ENCODE measurements at places on chromosomes 7 and 10.

- DNase-seq = no peak
These were observed 64.8 kb downstream of the OAT start for GRCh38 chr10:124353896-124354295.

DNA sequence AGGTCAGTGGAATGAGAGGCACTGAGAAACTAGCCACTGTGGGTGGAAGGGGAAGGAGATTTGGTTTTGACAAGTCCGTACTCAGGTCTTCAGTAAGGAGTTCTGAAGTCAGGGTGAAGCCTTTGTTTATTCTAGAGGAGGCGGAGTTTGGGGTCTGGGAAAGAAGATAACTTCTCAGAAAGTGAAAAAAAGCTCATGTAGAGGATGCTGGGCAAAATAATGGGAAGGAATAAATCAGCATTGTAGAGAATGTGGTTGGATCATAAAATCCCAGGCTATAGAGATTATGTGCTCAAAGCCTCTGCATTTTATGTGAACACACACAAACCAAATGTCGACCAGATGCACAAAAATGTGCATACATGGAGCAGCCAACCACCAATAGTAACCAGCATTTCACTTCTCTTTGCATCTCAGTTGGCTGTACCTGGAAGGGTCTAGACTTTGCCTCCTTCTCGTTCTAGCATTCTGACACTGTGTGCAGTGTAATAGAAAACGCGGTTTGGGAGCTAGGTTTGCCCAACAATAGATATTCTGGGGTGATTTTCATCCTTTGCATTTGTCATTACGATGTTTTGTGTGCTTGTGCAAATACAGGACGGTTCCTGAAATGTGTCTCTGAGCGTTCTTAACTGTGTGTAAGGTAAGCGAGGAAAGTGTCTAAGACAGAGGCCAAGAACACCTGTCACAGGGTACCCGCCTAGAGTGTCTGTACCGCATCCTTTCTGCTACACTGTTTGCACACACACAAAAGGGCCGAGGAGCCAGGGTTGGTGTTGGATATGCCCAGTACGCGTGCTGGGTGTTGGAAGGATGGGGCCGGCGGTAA is 603 bp upstream of the HECW1 start:
- DNase-seq = no peak

DNA sequence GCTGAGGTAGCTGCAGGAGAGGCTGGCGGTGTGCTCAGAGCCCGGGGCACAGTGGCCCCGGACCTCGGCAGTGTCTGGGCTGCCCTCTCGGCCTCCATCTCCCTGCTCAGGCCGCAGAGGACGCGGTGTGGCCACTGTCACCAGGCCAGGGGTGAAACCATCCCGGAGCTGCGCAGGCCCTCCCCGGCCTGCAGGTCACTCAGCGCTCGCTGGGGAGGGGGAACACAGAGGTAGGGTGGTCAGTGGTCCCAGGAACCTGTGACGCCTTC is 49.8 kb upstream of the DAGLB start:
- no peak for DNase-seq

- DNase-seq = no peak
These were observed 302.1 kb downstream of the FZD1 start for GRCh38 chr7:91566402-91566732.

GRCh38 chr7:50738932-50739331 is 43.8 kb downstream of the GRB10 start:
- no peak for DNase-seq

GRCh38 chr7:82595176-82595575 is 151.6 kb upstream of the CACNA2D1 start:
- no peak for DNase-seq

GRCh38 chr7:42617071-42617765 is 294.7 kb downstream of the C7orf25 start:
- no peak for DNase-seq

DNA sequence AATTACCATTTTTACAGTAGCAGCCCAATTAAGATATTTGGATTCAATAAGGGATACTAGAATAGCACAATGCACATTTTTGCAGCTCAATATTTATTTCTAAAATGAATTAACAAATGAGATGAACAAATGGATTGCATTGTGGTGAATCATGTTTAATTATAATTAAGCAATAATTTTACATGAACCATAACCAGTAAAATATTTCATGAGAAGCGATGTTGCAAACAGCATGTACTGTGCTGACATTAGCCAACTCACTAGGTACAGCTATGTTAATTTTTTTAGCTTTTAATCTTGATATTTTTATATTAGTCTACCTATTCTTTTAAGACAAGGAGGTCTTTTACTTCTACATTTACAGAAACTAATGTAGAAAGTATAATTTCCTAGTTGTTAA is 399.1 kb upstream of the AKR1E2 start:
- DNase-seq = no peak

GRCh38 chr7:77542409-77542808 is 5.3 kb downstream of the PTPN12 start:
- DNase-seq = no peak

DNA sequence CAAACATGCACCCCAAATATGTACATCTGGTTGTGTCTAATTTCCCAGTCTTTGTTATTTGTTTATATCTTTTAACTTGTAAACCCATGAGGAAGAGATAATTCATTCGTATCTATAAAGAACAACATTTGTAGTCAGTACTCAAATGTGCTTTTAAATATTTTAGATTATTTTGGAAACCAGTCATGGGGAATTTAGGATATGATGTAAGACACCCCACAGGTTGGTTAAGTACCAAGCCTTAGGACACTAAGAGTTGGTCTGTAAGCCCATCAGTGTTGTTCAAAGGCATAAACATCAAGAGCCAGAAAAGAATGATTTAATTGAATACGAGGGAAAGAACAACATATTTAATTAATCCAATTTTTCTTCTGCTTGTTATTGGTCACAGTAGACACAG is 421.1 kb upstream of the SEMA3C start:
- DNase-seq = no peak

DNA sequence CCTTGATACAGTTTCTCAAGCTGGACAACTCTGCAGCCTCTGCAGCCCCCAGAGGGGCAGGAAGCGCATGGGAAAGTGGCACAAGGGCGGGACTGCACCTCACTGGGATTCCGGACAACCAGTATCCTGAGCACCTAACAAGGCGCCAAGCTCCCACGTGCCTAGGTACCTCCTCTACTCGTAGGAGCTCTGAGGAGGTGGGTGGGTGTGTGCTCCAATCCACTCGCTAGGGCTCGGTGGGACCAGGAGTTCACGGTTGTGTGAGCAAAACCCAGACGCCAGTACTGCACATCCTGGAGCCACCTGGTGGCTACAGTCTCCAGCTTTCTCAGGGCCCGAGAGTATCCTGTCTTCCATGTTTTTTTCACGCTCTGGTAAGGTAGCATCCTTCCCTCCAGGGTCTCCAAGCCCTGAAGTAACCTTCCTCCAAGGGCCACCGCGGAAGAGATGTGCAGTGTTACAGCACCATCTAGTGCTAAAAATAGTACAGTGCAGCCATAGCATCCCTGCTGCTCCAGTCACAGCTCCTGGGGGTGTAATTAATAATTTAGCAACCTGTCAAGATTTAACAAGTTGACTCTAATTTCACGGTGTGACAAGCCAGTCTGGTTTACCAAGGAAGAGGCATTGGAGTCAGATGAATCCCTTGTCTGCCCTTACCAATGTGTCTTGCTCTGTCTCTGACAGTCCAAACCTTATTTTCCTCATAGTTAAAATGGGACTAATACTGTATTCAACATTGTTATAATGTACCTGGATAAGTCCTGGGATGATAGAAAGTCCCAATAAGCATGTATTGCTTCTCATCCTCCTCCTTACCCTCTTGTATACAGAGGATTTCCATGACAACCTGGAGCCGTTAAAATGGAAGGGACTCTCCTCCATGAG is 70.4 kb downstream of the HERPUD2 start:
- no peak for DNase-seq

DNA sequence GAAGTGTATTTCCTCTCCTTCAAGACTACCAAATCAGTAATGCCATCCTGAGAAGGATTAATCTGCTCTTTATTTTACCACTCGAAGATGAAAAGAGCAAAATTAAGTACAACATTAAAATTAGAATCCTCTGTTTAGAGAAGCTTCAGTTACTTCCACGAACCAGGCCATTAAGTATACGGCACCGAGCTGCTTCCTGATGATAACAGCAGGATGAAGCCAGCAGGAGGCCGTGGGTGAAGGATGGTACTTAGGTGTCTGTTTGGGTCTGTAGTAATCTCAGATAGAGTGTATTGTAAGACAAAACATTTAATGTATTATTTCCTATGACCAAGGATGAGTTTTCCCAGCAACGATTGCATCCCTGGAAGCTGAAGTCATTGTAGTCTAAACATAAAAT is 362.8 kb downstream of the SFMBT2 start:
- DNase-seq = no peak

GRCh38 chr10:12847361-12847975 is 154.0 kb downstream of the CCDC3 start:
- no peak for DNase-seq

DNA sequence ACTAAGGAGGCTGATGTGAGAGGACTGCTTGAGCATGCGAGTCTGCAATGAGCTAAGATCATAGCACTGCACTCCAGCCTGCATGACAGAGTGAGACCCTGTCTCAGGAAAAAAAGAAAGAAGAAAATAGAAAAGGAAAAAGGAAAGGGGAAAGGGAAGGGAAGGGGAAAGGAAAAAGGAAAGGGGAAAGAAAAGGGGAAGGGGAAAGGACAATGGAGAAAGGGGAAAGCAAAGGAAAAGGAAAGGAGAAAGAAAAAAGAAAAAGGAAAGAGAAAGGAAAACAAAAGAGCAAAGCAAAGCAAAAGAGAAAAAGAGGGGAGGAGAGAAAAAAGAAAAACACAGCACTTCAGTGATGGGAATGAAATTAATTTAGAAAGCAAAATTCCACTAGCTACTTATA is 179.3 kb downstream of the SRPK2 start:
- no peak for DNase-seq

DNA sequence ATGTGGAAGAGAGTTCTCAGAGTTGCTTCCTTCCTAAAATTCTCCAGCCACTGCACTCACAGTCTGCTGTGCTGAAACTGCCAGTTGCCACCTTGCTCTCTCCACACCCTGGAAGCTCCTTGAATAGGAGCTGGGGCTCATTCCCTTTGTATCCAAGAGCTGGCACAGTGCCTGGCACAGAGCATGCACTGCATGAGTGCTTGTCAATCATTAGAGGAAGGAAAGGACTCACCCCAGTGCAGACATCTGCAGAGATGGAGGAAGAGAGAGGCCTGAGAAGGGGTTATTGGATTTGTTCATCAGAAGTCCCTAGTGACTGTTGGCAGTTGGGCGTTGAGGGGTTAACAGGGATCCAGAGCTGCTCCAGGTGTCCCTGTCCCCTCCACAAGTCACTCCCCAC is 41.7 kb upstream of the DUSP5 start:
- DNase-seq = no peak
